ENCODE measurements at places on chromosomes 2 and 18.

DNA sequence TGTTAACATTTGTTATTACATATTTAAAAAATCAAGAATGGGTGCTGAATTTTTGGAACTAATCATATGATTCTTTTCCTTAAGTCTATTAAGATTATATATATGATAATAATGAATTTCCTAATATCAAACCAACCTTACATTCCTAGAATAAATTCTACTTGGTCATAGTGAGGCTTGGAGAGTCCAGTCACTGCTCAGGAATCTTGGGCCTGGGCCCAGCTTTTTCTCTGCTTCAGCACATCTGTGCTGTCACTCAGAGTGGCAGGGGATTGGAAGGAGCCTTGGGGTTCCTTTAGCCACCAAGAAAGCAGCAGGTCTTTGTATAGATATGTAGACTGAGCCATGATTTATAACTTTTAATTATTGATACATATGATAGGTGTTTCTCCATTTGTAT lies 19.9 kb upstream of the ZAP70 start:
- no peak for DNase-seq

DNA sequence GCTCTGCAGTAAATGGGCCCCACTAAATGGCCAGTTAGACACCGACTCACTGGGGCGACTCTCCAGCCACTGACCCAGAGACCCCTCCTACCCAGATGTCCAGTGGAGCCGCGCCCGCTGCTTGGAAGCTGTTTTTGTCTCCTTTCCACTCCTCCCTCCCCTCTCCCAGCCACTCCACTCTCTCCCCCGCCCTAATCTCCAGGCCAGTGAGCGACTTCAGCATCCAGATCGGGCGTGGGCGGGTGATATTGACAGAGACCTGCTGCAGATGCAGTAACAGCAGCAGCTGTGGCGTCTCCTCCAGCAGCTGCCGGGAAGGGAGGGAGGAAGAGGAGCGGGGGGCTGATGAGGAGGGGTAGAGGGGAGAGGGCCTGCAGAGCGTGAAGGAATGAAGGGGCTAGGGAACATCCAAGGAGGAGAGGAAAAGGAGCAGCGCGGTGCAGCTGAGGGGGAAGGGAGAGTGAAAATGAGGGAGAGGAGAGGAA lies at the start of gene SCN7A:
Gene SCN7A, minus strand, starts transcription at position 110 of the 485 bp plus-strand sequence. CDS start 16,553 bp downstream, outside the sequence.
- peak; percentile 82 for DNase-seq

- DNase-seq: no peak
These were observed 355.7 kb upstream of the RAB6C start for GRCh38 chr2:129623783-129624182.

- no peak for DNase-seq
These were observed 229.2 kb upstream of the SMIM21 start for GRCh38 chr18:75656563-75657247.

DNA sequence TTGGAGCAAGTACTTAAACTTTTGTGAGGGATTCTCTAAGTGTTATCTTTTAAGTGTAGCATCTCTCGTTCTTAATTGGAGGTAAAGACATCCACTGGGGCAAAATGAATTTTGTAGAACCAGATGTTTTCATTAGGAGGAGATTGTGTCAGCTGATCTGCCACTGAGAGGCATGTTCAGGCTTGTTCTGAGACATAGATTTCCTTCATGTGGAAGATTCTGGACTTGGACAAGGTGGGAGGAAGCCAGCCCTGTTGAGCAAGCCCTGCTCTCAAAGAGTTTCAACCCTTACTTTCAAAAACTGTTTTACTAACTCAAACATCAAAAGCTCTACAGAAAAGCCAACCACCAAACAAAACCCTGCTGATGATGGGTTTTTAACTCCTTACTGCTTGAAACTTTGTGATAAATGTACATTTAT lies 6.5 kb downstream of the MAP4K4 start:
- no peak for DNase-seq

GRCh38 chr2:118084491-118085089 lies 3.7 kb upstream of the INSIG2 start:
- no peak for DNase-seq

GRCh38 chr2:23534771-23535170 lies 149.8 kb downstream of the KLHL29 start:
- DNase-seq: no peak

- no peak for DNase-seq
These were observed 5.0 kb downstream of the EVX2 start for GRCh38 chr2:176078541-176079284.

GRCh38 chr2:98623657-98624056 lies 15.3 kb downstream of the UNC50 start:
- no peak for DNase-seq

GRCh38 chr2:207352978-207353671 lies 176.6 kb upstream of the CREB1 start:
- DNase-seq: no peak
